ENCODE measurements at places on chromosomes 1 and 21. TPM values are rescaled to one million over a fixed set of nuclear protein-coding genes. Genes with fewer than 3 reads are reported as not detected.

Gene DMBX1
- total RNA-seq = 1.7 TPM

Gene TRAF5
- total RNA-seq = 25.8 TPM

Gene SNAP47
- total RNA-seq = 50.8 TPM

Gene HSD3B2
- 0.94 TPM for total RNA-seq

- no peak for DNase-seq
These were observed 19.1 kb downstream of the NME7 start for GRCh38 chr1:169348383-169349036.

DNA sequence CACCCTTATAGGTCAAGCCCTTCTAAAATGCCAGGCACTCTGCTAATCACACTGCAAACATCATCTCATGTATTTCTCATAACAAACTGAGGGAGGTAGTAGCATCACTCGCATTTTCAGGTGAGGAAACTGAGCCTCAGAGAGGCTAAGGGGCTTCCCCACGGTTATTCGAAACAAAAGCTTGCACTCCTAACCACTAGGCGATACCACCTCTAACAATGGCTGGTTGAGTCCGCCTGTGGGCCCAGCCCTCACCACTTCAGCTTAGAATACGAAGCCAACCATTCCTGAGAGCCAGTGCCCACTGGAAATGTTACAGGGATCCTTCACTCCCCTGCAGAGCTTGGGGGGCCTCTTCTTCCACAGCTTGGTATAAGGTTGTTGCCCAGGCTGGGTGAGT lies 65.3 kb upstream of the TENT5C start:
- DNase-seq = no peak

- no peak for DNase-seq
These were observed 27.8 kb downstream of the FBXO42 start for GRCh38 chr1:16324456-16324890.

- DNase-seq = peak; percentile 87
These were observed 30.5 kb upstream of the LRIG2 start for GRCh38 chr1:113042285-113043143.

DNA sequence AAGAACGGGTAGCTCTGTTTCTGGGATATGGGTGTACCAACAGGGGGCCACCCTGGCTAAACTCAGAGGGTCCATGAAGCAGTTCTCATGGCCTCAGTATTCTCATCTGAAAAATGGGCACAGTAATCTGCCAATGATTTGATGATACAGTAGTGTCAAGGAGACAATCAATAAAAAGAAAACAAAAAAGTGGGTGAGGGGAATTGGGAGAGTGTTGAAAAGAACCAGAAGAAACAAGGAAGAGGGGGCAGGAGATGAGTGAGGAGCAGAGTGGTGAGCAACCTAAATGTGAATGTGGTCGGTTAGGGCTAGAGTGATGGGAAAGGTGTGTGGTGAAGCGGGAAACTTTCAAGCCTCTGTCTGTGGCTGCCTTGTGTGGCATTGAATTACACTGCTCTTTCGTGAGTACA lies 2.0 kb downstream of the SLAMF7 start:
- no peak for DNase-seq

DNA sequence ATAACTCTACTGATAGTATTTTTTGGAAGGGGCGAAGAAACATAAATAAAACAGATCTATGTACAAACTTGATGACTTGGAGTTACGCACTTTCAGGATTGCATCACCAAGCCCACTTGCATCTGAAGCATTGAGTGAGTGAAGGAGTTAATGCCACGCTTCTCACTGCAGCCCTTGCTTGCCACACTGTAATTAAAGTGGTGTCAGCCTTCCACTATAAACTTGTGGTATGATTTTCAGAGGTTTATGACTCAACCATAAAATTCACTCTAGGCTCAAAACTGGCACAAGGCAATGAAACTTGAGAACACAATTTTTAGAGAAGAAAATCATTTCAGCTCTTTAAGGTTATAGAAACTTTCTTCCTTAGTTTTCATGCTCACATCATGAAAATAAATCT lies 93.9 kb upstream of the PRMT6 start:
- DNase-seq = no peak

GRCh38 chr1:111179968-111180533 lies 20.4 kb downstream of the DENND2D start:
- DNase-seq = no peak

DNA sequence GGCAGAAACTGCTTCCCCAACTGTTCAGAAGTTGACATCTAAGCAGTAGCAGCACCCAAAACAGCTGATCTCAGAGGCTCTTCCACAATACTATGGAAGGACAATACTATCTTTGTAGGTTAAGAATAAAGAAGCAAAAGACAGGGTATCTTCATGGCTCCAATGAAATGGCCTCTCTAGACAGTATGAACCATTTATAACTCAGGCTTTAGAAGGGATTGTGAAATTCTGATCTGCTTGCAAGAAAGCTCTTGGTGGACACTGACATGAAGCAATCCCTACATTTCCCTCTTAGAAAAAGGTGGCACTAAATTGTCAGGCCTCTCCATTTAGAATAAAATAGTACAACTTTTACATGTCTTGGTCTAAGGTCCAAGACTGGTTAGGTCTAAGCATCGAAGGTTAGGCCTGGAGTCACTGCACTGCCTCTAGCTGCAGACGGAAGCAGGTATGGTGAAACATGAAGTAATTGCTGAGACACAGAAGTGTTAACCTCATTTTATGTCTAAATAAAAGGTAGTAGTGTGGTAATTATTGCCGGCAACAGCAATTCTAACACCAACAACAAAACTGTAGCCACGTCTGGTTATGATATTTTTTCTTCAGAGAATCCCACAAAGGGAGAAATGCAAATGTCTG lies 50.6 kb upstream of the HP1BP3 start:
- DNase-seq = no peak

- no peak for DNase-seq
These were observed 600 bp downstream of the CLK2 start for GRCh38 chr1:155272466-155273342.

DNA sequence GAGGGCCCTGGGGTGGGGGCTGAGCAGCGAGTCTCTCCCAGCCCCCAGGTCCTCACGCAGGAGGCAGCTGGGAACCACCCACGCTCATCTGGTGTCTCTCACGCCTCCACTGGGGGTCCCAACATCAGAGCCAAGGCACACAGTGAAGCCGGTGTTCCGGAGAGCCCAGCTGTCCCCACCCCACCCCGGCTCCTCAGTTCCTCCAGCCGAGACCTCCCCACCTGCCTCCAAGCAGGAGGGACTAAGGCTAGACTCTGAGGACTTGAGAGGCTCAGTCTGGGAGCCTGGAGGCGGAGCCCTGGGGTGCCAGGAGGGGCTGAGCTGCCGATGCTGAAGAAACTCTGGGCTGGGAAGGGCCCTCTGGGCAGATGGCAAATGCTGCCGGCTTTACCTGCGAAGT lies 1.6 kb upstream of the HPCA start:
- no peak for DNase-seq

DNA sequence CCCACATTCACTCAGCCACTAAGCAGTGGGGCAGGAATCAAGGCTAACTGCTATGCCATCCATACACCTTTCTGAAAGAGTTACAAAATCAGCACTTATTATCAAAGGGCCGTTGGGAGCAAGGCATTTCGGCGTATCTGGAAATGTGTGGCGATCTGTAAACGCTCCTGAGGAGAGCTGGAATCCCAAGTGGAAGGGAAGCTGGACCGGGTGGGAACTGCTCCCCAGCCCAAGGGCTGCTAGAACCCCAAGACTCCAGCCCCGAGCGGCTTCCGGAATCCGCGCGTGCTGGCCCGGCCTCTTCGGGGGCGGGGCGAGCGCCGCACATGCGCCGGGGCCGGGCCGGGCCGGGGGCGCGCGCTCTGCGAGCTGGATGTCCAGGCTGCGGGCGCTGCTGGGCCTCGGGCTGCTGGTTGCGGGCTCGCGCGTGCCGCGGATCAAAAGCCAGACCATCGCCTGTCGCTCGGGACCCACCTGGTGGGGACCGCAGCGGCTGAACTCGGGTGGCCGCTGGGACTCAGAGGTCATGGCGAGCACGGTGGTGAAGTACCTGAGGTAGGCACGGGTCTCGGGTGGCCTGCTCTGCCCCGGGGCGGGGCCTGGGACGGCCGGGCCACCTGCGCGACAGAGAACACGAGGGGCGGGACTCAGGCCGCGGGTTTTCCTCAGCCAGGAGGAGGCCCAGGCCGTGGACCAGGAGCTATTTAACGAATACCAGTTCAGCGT lies at the start of gene NAXE:
TSS of gene NAXE (plus strand) at position 345 of the 726 bp plus-strand sequence. CDS start at position 374, 29 bp downstream.
- DNase-seq = peak; percentile 81

GRCh38 chr21:17295997-17296396 lies 216.8 kb upstream of the CXADR start:
- DNase-seq = no peak

DNA sequence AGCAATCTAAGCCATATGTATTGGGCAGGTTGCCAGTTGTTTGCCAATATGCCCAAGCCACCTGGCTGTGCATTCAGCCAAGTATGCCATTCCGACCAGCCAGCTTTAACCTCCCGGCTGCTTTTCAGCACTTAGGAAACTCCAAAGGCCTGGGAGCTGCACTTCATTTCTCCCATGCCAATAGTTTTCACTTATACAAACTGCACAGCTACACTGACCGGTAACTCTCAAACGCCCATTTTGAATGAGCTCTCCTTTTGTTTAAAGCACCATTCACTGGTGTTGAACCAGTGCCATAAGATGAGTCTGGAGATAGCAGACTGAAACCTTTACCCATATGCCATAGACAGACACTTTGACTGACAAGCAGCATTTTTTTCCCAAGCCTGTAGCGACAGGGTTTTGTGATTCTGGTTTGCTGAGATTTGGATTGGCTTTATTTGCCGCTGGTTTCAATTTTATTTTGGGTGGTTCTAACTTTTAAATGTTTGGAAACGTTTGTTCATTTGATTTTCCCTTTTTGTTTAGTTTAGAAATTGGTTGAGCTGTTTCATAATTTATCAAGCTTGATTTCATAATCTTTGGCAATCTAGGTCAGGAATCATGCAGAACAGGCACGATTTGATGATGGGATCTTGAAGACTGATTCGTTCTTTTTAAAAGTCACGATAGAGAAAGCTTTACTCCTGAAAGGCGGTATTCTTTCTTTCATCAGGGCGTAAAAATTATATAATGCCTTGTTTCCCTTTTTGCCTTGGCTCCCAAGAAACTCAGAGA lies 144.6 kb downstream of the NFIA start:
- DNase-seq = no peak

- peak; percentile 44 for DNase-seq
These were observed 2.0 kb downstream of the MEF2D start for GRCh38 chr1:156498432-156499193.

DNA sequence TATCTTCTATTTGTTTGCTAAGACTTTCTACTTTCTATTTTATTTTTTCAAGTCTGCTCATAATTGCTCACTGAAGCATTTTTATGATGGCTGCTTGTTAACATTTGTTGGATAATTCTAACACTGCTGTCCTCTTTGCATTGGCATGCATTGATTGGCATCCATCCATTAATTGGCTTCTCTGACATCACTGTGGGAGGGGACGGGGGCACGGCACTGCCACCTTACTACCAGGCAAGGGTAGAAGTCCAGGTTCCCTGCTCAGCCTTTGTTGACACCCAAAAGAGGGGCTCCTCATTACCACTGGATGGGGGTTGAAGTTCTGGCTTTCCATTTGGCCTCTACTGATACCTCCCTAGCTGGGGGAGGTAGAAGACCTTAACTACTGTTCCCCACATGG lies 11.5 kb upstream of the ABCG1 start:
- DNase-seq = no peak

DNA sequence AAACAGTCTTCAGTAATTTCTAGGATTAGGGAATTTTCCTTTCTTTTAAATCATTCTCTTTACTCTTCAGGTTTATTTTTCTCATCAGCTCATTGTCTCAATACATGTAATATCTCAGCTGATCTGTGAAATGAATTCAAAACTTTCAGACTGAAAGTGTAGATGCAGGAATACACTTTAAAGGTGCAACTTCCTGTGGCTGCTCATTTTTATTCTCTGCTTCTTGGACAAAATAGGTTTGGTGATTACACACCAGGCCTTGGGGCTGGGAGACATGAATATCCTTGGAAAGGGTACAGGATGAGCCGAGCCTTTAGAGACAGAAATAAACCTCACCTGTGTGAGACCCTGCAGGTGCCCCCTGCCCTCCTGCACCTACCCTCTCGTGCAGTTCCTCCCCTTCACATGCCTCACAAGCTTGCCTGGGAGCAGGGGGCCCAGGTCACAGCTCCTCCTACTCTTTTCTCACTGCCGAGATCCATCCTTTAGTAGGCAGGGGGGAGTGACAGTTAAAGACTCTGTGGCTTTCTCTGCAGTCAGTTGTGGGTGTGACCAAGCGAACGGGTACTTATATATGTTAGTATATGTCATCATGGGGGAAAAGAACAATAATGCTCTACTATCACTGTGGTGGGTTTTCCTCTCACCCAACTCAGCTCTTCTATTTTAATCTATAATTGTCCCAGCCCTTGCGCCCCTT lies 23.6 kb downstream of the XCL2 start:
- peak; percentile 24 for DNase-seq

DNA sequence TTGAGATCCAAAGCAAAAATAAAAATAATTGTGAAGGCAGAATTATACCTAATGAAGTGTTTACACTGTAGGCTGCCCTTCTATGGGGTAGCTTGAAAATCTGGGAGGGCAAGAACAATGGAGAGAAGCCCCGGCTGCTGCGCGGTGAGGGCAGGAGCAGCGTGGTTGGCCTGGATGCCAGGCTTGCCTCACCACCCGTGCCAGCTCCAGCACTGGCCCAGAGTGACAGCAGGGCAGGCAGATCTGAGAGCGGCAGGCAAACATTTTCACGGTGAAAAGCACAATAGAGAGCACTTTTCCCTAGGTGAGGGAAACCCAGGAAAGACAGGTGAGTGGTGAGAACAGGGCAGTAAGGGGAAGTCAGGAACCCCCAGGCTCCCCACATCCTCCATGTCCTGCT lies 1.4 kb downstream of the PROK1 start:
- no peak for DNase-seq

DNA sequence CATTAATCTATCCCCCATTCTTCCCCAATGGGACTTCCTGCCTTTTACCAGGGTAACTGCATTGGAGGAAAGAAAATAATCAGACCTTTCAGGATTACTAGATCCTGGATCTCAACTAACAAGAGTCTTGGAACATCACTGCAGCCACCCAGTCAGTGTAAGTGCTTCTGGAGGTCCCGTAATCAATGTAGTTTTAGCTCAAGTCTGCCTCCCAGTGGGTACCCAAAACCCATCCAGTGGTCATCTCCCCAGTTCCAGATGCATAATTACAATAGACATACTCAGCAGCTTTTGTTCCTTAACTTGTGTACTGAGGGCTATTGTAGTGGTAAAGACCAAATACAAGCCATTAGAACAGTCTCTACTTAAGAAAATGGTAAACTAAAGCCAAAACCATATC lies 319.1 kb downstream of the GPATCH2 start:
- peak; percentile 31 for DNase-seq

DNA sequence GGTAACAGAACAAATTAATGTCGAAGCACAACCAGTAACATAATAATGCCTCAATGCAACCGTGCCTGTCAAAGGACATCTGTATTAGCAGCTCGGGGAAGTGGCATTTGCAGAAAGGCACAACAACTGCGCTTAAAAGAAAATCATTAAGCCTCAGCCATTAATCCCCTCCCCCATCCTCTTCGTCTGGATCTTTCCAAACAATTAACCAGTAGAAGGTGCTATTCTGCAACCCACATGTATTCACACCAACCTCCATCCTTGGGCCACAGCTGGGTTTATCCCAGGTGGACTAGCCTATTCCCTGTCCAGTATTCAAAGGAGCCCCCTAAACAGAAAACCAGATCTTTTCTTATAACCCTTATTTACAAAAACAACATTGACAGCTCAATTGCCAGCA lies 2.6 kb downstream of the RERE start:
- DNase-seq = no peak

All from WTC11 (cell line).